ENCODE measurements at places on chromosomes 5 and 9. TPM values are rescaled to one million over a fixed set of nuclear protein-coding genes. Genes with fewer than 3 reads are reported as not detected.

GRCh38 chr5:61591859-61592258, 259.8 kb downstream of the ZSWIM6 start:
- no peaks in the 10 kb centered on the region for H3K27me3 ChIP-seq
- no peaks in the 10 kb centered on the region for H3K36me3 ChIP-seq
- no peak overlapping the region for H3K27ac ChIP-seq

DNA sequence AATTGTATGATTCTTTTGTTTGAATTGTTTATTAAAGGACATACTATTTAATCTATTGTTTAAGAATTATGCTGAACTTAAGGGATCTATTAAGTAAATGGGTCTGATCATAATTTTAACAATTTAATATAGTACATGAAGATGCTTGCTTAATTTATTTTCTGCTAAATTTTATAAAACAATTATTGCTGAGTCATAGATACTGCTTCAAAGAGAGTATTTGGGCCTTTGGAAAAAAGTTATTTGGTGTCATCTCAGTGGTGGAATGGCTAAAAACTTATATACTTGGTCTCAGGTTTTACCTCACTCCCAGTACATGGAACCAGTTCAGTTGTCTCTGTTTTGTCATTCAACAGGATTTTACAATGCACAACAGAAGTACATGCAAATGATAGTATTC, 145.3 kb downstream of the CDH9 start:
- no peaks in the 10 kb centered on the region for H3K36me3 ChIP-seq
- H3K27ac ChIP-seq: no peak overlapping the region
- no peaks in the 10 kb centered on the region for H3K4me1 ChIP-seq
- no peak for DNase-seq
- no peaks in the 10 kb centered on the region for H3K27me3 ChIP-seq

DNA sequence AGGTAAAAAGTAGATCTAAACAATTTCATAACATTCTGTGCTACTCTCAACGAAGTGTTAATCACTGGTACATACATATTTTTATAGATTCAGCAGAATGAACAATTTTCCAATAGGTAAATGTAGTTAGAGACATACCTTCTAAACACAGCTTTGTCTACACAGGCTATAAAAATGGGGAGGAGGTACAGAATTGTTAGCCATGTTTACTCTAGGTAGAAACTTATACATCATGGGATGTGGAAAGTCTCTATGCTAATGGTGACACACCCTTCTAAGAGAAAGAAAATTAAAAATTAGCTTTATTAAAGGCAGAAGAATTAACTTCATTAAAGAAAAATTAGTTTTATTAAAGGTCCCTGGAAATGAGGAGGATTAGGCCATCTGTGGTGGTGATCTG, 11.8 kb downstream of the C5orf63 start:
- no peak overlapping the region for H3K4me3 ChIP-seq
- H3K36me3 ChIP-seq: peaks cover 7% of the 10 kb centered on the region
- DNase-seq: no peak
- H3K27me3 ChIP-seq: no peaks in the 10 kb centered on the region
- no peak overlapping the region for H3K27ac ChIP-seq

DNA sequence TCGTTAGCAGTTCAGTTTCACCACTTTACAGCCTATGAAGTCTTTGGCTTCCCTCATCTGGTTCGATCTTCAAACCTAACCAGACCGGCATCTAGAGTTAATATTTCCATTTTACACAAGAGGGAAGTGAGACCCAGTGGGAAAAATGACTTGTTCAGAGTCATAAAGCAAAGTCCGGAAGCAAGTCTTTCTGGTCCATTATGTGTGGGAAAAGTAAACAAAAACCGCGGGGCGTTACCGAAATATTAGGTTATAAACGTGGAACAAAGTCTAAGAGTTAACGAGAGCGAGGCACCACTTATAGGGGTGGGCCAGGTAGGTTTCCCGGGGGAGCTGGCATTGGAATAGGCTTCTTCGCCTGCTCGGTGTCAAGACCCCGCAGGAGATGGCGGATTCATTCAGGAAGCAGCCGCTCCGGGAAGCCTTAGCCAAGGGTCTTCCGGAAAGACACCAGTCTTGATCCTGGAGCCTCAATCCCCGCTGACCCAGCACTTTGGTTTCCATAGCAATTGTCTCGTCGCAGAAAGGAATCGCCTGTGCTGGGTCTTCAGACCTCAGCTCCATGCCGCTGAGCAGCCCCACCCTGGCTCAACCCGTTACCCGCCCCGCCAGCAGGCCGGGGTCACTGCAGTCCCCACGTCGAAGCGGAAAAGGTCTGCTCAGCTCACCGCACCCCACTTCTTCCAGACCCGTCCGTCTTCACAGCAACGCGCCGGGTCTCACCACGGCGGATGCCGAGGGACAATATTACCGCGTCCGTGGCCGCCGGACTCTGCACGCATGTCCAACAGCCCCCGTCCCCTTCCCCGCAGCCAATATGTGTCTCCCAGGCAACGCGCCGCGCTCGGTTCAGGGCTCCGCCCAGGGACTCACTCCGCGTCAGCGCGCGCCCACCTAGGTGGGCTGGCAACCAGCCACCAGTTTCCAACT, at the start of gene C5orf52:
Gene C5orf52 (plus strand): TSS at position 872 of the 930 bp plus-strand sequence. CDS start 82 bp downstream, outside the sequence.
- H3K4me3 ChIP-seq: peak within 1 kb of the TSS; percentile 88
- no peaks in the 10 kb centered on the region for H3K27me3 ChIP-seq
- no peaks in the 10 kb centered on the region for H3K4me1 ChIP-seq

GRCh38 chr9:93950619-93951601, 4.2 kb downstream of the BARX1 start:
- H3K27ac ChIP-seq: no peak overlapping the region
- H3K4me1 ChIP-seq: peaks cover 3% of the 10 kb centered on the region
- no peaks in the 10 kb centered on the region for H3K36me3 ChIP-seq

DNA sequence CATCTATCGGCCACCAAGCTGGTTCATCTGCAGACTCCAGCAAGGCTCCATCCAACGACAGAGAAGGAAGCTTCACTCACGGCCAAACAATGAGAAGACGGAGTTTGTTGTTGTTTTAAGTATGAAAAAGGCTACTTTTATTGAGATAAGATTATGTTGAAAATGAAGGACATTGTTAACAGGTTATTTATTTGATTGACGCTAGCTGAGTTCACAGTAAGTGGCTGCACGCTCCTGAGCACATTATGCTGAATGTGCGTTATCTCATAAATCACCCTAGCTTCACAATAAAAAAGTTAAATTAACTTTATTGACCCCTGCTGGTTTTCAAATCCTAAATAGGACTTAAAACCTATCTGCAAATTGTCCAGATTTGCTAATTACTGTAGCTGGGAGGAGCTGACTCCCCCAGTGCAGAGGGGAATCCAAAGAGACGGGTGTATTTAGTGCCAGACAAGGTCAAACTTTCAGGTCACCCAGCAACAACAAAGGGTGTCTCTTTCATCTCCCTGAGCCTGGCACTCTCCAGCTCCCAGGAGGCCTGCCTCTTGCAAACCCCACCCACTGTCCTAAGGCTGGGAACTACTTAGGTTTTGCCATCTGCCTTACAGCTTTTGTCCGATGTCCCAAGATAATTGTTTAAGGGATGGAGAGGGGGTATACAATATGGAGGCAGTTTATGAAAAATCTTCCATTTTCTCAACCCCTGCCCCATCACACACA, 129.2 kb downstream of the ZDHHC21 start:
- H3K4me1 ChIP-seq: no peaks in the 10 kb centered on the region
- no peak overlapping the region for H3K27ac ChIP-seq
- no peaks in the 10 kb centered on the region for H3K27me3 ChIP-seq
- no peak overlapping the region for H3K4me3 ChIP-seq

DNA sequence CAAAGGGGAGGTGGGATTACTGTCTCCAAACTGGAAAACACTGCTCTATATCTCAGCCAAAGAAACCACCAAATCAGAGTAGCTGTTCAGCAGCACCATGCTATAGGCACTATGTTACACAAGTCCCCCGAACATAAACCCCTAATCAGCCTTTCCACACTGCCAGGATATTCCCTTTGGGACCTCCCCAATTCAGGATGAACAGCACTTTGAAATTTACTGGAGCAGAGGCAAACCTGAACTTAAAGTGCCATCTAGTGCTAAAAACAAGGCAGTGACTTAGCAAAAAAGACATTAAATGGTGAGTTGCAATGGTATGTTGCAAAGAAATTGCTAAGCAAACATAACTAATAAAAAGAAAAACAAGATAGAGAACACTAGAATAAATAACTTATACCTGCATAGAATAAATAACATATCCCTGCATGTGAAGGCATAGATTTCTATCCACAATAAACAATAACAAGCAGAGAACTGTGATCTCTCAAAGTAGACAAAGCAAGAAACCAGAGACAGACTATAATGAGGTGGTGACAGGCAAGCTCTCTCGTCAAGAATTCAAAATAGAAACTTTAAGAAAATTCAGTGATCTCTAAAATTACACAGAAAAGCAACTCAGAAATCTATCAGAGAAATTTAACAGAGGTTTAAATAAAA, 584.4 kb upstream of the ACO1 start:
- H3K36me3 ChIP-seq: no peaks in the 10 kb centered on the region
- no peaks in the 10 kb centered on the region for H3K27me3 ChIP-seq
- no peaks in the 10 kb centered on the region for H3K4me1 ChIP-seq
- peak; percentile 7 for DNase-seq

DNA sequence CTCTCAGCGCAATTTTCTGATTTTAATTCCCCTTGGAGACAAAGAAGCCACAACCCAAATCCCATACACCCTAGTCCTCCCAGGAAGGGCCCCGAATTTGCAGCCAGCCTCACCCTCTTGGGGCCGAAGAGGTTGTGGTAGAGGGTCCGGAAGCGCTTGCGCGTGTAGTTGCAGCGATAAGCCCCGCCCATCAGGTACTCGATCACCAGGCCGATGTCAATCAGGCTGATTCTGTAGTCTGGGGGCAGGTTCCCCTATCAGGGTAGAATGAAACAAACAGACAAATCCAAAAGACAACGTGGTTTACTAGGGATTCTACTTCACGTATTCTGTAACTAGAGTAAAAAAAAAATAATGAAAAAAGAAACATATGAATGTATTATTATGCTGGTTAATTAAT, 210.6 kb upstream of the KLF9 start:
- DNase-seq: no peak
- no peak overlapping the region for H3K4me3 ChIP-seq
- H3K27me3 ChIP-seq: no peaks in the 10 kb centered on the region

DNA sequence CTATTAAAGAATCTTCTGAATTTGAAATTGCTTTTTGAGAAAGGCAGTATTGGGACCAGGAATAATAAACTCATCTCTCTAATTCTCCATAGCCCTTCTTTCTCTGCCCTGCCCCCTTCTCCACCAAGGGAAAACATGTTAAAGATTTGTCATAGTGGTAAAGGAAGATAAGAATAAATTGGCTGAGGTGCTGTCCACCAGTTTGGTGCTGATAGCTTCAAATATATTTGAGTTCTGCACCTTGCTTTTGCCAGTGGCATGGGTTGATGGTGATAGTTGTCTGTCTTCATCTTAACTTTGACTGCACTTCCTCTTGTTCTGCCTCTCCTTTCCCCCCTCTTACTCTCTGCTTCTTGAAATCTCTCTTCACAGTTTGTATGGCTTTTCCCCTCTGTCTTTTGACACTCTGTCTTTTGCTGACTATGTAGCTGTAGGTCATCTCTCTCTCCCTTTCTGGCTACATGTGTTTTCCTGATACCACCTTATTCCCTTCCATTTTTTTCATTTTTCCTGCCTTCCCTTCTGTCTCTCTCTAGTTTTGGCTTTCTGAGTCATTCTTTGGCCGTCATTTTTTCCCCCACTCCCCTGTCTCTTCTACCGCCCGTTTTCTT, 56.6 kb downstream of the NDUFS4 start:
- no peaks in the 10 kb centered on the region for H3K4me1 ChIP-seq
- H3K36me3 ChIP-seq: no peaks in the 10 kb centered on the region
- no peaks in the 10 kb centered on the region for H3K27me3 ChIP-seq
- no peak for DNase-seq
- H3K27ac ChIP-seq: no peak overlapping the region

DNA sequence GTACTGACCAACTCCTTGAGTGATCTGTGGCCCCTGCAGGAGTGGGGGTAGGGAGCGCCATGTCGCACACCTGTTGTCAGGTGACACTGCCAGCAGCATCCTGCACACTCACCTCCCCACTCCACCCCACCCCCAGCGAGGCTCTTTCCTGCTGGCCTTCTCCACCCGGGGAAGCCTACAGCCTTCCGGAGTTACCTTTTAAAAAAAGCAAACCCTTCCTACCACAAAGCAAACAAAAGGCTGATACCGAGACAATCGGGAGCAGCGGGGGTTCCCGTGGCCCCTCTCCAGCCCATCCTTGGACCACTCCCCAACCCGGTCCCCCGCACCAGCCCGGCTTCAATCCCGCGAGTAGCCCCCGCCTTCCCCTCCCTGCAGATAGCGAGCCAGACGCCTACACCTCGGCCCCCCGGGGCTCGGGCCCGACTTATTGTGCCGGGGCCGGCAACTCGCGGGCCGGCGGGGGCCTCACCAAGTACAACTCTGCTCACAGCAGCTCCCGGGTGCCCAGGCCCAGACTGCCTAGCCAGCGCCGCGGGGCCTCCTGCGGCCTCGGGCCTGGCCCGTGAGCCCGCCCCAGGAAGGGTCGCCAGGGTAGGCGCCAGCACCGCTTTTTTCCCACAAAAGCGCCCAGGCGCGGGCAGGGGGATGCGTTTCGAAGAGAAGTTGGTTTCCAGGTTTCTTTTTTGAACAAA, 724 bp downstream of the MACROH2A1 start:
- peaks cover 30% of the 10 kb centered on the region for H3K4me1 ChIP-seq
- no peaks in the 10 kb centered on the region for H3K27me3 ChIP-seq
- peak; percentile 89 for DNase-seq
- H3K36me3 ChIP-seq: no peaks in the 10 kb centered on the region
- peak overlapping the region; percentile 98 for H3K27ac ChIP-seq

DNA sequence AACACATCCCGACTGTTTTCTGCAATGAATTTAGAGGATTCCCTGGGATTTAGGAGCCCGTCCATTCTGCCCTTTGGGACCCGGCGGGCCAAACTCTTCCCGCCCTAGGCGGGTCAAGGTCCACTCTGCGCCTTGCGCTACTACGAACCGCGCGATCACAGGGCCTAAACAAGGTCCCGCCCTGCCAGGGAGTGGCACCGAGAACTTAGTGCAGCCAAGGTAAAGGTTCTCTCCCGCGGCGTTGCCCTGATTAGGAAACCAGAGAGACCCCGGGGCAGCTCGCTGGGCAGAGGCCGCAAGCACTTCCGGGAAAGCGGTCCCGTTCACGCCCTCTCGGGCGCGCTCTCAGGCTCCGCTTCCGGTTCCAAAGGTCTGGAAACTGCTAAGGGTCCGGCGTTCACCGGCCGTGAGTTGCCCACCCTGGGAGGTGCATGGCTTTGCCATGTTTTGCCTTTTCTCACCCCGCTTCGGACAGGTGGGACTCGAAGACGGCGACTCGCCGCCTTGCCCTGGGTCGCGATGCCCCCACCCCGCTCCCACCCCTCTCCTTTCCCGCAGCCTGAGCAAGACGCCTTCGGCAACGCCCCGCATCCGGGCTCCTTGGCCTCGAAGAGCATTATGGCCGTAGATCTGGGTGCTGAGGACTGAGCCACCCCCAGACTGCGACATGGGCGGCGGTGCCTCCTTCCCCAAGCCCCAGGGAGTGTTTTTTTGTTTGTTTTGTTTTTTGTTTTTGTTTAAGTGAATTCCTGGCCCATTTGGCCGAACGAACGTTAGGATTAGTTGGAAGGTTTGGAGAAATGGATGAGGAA, 23.4 kb downstream of the HNRNPK start:
- peak overlapping the region; percentile 62 for H3K4me3 ChIP-seq
- DNase-seq: peak; percentile 96
- H3K4me1 ChIP-seq: peaks cover 3% of the 10 kb centered on the region
- H3K27me3 ChIP-seq: no peaks in the 10 kb centered on the region
- peak overlapping the region; percentile 90 for H3K27ac ChIP-seq

FPGS gene
- 24.4 TPM for polyA plus RNA-seq

IFNA13 gene
- polyA plus RNA-seq: not detected

ETF1 gene
- 40.7 TPM for polyA plus RNA-seq

TMOD1 gene
- 1.1 TPM for polyA plus RNA-seq

PDGFRB gene
- 1.6 TPM for polyA plus RNA-seq

ABCA2 gene
- 29.0 TPM for polyA plus RNA-seq

GABRA1 gene
- 0.10 TPM for polyA plus RNA-seq

PHF24 gene
- polyA plus RNA-seq: 0.39 TPM
